Stimulated activated naive CD8-positive, alpha-beta T cell treated with anti-CD3 and anti-CD28 coated beads, Interleukin-15, Interleukin-2, amounts not matched to agents 100 U/mL and 50 U/mL, for 24 hours (primary cell): ENCODE measurements at places on chromosomes 1 and 21.

GRCh38 chr21:34944015-34944755, 104.9 kb downstream of the RUNX1 start:
- DNase-seq = no peak

- DNase-seq = no peak
These were observed 606.1 kb upstream of the USP24 start for GRCh38 chr1:55821234-55821633.

- no peak for DNase-seq
These were observed 28.0 kb downstream of the LYPLAL1 start for GRCh38 chr1:219201656-219202055.

GRCh38 chr1:38818175-38818976, 41.2 kb downstream of the RRAGC start:
- peak; percentile 78 for DNase-seq

DNA sequence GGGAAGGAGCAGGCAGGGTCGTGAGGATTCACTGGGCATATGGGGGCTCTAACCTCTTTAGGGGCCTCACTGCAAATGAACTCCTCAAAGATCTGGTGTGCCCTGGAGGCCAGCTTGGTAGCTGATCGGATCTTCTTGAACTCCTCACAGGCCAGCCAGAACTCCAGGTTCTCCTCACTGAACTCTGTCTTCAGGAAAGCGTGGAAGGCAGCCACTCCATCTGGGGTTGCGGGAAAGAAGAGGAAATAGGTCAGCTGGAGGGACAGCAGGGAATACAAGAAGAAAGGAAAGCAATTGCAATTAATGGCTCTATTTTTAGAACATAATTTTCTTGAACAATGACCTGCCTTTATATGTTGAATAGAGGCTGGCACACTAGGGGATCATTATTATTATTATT, 2.3 kb downstream of the RGS16 start:
- no peak for DNase-seq

DNA sequence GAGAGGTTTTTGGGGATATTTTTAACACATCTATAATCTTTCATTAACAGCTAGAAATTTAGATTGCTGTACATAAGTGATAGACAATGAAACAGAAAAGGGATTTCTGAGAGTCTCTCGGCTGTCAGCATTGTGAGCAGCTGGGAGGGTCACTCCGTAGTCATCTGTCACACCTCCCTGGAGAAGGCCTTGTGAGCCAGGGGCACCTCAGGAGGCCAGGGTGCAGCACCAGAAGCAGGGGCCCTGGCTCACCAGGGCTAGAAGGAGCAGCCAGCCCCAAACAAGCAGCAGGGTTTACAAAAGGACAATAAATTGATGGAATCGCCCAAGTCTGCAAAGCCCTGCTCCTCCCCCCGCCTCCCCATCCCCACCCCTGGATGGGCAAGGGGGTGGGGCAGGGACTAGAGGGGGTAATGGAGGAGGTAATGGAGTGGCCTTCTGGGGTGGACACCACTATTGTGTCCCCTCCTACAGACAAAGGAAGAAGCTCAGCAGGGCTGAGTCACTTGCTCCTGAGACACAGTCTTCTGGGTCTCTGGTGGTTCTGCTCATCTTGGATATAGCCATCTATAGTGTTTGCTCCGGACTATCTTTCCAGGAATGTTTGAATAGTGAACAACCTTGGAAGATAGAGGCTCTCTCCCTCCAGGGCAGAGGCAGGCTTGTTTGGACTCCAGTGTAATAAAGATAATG, 263.4 kb downstream of the NPHP4 start:
- no peak for DNase-seq

DNA sequence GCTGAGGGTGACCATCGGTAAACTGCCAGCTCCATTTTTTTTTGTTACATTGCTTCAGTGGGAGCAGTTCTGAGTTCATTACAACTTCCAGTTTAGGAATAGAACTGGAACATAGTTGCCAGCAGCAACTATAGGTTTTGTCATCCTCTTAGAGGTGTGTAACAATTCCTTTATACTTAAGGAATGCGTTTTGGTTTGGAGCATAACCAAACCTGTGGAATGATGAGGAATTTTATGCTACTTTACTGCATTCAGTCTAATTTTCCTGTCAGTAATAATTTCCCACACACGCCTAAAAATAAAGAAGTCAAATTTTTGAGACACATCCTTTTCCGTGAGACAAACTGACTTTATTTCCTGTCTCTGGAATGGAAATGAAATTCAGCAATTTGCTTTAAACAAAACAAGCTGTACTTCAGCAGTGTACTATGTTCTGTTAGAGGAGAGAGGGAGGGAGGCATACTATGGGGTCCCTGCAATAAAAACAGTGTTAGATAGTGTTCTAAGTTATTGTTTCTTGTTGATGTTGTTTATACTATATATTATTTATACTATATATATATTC, 4.8 kb upstream of the AMPD1 start:
- DNase-seq = no peak

GRCh38 chr1:230591678-230592077, 50.6 kb upstream of the COG2 start:
- DNase-seq = no peak

- no peak for DNase-seq
These were observed 152.9 kb downstream of the NPHP4 start for GRCh38 chr1:5839161-5839880.
